ENCODE measurements at places on chromosomes 2 and 18. TPM values are rescaled to one million over a fixed set of nuclear protein-coding genes. Genes with fewer than 3 reads are reported as not detected.
A peak's percentile ranks its signal among the peaks of the same experiment; 100 is the strongest.

GRCh38 chr2:17558053-17558452 lies 17.6 kb downstream of the VSNL1 start:
- DNase-seq: no peak

- no peak for DNase-seq
Observed at GRCh38 chr2:69735686-69736085, 6.2 kb upstream of the ANXA4 start.

DNA sequence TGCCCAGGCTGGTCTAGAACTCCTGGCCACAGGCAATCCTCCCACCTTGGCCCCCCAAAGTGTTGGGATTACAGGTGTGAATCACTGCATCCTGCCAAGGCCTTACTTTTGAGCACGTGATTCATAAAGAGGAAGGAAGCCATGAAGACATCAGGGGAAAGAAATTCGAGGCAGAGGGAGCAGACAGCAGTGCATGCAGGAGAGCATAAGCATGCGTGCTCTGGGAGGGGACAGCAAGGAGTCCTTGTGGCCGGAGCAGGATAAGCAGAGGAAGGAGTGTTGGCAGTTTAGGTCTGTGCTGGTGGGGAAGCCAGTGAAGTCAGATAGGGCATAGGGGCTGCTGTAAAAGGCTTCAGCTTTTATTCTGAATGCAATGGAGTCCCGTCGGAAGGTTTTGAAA lies 400.5 kb upstream of the RAB12 start:
- DNase-seq: no peak

DNA sequence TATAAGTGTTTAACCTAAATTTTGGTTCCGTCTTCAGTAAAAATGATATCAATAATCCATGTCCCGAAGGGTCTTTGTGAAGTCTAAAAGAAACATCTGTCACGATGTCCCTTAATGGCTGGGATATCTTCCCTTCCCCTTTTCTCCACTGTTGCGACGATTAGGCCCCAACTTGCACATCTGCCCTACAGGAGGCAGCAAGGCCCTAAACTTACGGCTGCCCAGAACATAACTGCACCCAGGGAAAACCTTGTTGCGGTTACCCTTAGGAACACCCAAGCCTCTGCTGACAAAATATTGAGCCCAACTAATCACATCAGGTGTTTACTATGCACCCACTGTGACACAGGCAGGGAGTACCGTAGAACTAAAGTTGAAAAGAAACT lies 1.3 kb upstream of the SMAD2 start:
- peak; percentile 39 for DNase-seq

DNA sequence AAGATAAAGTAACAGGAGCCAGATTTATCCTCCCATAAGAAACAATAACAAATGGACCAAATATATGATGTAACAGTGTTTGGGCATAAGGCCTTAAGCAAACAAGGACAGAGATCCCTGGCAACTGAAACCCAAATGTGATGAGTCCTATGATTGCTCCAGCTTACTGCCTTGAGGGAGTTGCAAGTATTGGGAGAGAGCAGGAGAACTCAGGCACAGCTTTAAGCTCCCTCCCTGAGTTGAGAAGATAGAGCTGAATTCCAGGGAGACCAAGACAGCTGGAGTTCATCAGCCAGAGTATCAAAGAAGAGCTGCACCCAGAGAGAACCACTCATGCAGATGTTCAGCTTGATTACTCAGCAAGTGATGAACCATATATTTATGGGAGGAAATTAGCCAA lies 814.5 kb upstream of the RAB6C start:
- DNase-seq: no peak

DNA sequence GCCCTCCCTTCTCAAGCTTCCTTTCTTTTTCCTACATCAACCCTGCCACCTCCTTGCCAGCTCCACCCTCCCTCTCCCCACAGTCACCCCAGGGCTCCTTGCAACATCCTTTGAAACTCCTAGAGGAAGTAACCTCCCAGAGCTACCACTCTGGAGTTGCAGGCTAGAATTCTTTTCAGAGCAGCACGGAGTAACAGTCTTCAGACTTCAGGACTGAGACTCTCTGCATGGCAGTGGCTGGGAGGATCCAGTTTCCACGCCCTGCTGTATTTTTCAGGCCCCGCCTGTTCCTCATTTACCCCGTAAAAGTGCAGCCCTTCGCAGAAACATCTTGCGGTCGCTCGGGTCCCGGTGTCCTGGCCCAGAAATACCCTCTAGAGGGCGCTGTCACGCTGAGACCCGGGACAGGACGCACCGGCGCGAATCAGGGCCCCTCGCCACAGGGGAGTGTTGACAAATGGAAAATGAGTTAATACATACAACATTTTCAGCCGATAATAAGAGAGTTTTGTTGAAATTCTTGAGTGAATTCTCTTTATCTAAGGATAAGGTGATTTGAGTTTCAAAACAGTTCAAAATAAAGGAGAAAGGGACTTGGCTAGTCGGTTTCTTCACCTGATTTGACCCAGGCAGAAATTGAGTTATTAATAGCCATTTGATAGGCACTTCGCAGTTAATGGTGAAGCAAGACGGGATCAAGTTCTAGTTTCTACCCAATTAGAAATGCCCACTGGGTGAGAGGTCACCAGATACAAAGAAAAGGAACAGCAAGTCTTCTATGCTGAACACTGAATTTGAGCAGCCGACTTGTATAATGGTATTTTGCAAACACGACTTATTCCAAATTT lies 18.5 kb upstream of the NTSR2 start:
- DNase-seq: peak; percentile 89

DNA sequence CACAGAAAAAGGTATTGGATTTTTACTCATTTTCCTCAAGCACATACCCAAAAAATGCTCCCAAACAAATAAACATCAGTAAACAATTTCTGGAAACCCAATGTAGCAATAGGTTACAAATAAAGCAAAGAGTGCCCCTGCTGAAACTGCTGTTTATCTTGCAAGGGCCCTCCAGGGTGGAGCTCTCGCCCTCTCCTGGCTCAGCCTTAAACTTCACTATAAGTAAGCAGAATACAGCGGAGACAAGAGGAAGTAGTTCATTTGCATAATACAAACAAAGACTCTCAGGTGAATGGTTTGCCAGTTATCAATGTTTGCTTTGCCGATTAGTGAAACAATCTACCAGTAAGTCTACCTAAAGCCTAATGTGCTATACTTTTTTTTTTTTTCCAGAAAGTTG lies 437.6 kb downstream of the DLGAP1 start:
- no peak for DNase-seq

- no peak for DNase-seq
Observed at GRCh38 chr2:105834931-105835330, 90.2 kb downstream of the NCK2 start.

GRCh38 chr2:21559351-21559750 lies 435.6 kb downstream of the TDRD15 start:
- no peak for DNase-seq

DNA sequence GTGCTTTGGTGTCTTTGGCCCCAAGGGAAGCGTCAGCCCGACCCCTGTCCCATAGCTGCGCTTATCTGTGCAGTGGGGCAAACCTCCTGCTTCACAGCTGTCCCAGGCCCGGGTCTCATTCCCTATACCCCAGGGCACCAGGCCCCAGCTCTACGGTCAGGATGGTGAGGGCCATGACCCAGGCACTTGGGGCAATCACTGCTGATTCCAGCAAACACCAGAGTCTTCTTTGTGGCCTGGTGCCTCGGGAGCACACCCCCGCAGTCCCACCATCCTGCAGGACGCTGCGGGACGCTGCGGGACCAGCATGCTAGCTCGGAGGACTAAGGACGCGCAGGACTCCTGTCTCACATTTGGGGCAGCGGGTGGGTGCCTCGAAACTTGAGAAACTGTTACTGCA lies 116.9 kb upstream of the HDAC4 start:
- DNase-seq: no peak

DNA sequence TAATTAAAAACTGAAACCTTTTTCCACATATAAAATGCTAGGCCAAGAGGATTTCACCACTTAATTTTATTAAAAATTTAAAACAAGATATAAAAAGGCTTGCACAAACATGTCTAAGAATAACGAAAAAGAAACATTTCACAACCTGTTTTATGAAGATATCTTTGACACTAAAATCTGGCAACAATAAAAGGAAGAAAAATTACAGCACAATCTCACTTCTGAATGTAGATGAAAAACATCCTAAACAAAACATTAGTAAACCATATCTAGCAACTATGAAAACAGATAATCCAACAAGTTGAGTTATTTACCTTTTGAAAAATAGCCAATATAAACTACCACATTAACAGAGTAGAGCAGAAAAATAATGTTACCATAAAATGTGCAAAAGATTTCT lies 185.4 kb upstream of the MMADHC start:
- no peak for DNase-seq

GRCh38 chr18:55307505-55307904 lies 280.5 kb downstream of the TCF4 start:
- DNase-seq: no peak

DNA sequence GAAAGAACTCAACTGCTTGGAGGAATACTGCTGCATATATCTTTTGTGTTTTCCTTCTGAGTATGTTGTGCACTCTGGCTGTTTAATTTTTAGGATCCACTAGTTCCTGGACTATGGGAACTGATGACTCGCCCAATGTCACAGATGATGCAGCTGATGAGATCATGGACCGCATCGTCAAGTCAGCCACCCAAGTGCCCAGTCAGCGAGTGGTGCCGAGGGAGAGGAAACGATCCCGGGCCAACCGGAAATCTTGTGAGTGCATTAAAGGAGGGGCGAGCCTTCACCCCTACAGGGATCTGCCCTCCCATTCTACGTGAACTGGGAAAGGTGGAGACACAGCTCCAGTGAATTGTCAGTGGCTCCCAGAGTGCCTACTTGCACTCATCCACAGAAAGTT lies 59.6 kb downstream of the TPGS2 start:
- no peak for DNase-seq

- no peak for DNase-seq
Observed at GRCh38 chr2:173205375-173205774, 129.7 kb downstream of the MAP3K20 start.

- peak; percentile 20 for DNase-seq
Observed at GRCh38 chr2:220670511-220670910, 901.6 kb downstream of the EPHA4 start.

GRCh38 chr2:193584522-193584938 lies 1389.8 kb upstream of the TMEFF2 start:
- peak; percentile 49 for DNase-seq

DNA sequence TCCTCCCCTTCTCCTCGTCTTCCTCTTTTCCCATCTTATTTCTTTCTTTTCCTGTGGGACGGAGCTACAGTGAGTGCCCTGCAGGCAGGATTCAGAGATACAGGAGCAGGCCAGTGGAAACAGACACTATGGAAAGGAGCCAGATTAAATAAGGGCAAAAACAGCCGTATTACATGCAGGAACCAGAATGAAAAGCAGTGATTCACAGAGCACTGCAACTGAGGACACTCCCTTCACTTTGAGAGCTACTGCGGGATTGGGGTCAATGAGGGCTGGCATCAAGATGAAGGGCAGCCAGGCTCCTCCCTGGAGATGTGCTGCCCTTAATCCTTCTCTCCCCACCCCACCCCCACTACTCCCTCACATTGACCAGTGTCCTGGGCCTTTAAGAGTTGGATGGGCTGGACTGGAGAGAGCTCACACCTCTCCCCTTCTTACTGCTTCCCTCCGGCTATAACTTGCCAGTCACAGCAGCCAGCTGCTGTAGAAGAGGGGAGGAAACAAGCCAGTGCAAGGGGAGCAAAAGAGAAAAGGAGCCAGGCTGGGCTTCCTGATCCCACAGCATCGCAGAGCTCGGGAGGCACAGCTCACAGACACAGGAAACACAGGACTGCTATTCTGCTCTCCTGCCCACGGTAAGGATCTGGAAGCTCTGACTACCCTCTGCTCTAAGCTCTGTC lies at the start of gene PLCD4:
Gene PLCD4, plus strand, starts transcription at position 464 of the 680 bp plus-strand sequence. CDS start 7,841 bp downstream, outside the sequence.
- DNase-seq: peak; percentile 24

- no peak for DNase-seq
Observed at GRCh38 chr2:98583816-98584618, 24.3 kb downstream of the COA5 start.

DNA sequence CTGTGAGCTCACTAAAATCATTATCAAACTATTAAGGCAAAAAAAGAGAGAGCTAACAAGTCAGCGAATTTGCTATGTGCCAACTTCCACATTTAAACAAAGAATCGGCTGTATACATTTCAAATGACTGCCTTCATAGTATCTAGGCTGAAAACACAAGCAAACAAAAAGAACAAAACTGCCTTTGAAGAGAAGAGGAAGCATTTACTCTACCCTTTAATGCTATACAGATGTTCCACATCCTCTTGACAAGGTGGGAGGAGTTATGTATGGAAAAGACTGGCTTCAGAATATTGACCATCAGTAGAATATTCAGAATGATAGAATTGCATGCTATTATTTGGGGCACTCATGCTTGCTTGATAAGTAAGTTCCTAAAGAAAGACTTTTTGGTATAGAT lies 741.7 kb downstream of the PLCL1 start:
- DNase-seq: no peak

GRCh38 chr18:3447068-3447894 lies 2.7 kb upstream of the TGIF1 start:
- no peak for DNase-seq

- no peak for DNase-seq
Observed at GRCh38 chr18:37289423-37289822, 276.2 kb downstream of the CELF4 start.

- DNase-seq: no peak
Observed at GRCh38 chr18:77056344-77057005, 76.1 kb downstream of the MBP start.

DNA sequence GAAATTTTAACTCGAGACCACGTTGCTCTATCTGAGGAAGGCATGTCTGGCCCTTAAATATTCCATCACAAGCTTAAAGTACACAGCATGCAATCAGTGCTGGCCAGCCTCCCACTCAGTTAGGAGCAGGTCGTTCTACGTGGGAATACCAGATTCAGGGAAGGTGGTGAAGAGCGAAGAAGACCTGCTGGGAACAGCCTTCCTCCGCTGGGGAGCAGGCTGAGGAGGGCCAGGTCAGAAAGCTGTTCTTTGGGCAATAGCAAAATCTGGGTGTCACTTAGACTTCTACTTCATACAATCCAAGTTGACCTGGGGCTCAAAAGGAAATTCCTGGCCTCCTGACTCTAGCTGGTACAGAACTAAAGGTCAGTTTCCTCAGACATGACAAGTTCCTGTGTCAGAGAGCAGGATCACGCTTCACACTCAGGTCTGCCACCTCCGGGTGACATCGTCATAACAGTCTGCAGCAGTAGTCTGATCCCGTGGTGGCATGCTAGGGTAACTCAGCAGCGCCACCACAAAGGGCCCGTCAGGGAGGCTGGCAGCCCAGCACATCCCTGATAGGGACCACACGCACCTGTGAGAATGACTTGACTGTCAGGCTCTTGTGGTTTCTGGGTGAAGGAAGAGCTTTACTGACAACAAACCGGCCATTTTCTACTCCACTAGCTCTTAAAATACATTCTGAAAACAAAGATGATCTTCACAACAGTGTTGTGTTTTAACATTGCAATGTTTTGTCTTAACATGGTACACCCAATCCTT lies 35.2 kb upstream of the NAPG start:
- no peak for DNase-seq

- DNase-seq: no peak
Observed at GRCh38 chr18:9319333-9319732, 15.2 kb upstream of the TWSG1 start.

The PIEZO2 gene
- total RNA-seq: 0.32 TPM

The YPEL5 gene
- 65.5 TPM for total RNA-seq

The PDE11A gene
- 3.6 TPM for total RNA-seq

The SLC40A1 gene
- total RNA-seq: 0.80 TPM

The PROC gene
- not detected for total RNA-seq

The ACMSD gene
- total RNA-seq: not detected

The POU3F3 gene
- not detected for total RNA-seq

The AOX1 gene
- total RNA-seq: not detected

The UGT1A6 gene
- total RNA-seq: not detected

Data from cardiac muscle cell (in vitro differentiated cells and primary cell).